ENCODE measurements at places on chromosomes 2 and 18.

DNA sequence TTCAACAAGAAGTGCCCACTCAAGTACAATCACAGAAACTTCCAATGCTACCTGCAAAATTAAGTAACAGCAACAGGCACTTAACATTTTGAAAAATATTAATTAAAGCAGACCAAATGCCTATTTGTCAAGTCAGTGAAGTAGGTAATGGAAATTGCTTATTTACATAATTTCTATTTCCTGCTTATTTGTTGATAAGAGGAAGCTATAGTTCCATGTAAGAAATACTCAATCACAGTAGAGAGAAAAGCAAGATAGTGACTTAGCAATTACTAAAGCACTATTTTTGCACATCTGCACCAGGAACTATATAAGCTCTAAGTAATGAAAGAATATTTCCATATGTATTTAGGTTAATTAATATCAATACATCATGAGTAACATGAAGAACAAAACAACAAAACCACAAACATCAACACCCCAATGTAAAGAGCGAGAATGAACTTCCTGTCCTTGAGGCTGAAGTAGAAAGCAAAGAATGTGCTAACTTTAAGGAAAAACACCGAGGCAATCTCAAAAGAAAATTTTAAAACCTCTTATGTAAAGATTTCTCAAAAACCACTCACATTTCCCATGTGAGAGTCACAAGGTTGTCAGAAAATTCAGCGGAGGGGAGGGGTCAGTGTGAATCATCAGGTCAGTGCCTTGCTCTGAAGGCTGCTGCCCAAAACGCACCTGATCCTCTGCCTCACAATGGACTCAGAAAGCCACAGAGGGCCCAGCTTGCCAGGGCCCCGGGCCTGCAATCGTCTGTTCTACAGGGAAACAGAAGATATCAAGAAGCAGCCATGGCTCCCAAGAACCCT, 12.5 kb downstream of the NPC1 start:
- no peak for DNase-seq

DNA sequence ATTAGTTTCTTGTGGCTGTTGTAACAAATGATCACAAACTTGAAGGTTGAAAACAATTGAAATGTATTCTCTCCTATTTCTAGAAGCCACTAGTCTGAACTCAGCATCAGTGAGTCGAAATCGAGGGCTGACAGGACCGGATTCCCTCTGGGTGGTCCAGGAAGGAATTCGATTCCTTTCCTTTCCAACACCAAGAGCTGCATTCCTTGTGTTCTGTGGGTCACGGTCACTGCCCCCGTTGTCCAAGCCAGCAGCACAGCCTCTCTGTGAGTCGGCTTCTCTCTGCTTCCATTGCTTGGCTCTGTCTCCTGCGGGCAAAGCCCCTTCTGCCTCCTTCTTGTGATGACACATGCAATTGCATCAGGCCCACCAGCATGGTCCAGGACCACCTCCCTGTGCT, 67.3 kb downstream of the SMIM21 start:
- no peak for DNase-seq

DNA sequence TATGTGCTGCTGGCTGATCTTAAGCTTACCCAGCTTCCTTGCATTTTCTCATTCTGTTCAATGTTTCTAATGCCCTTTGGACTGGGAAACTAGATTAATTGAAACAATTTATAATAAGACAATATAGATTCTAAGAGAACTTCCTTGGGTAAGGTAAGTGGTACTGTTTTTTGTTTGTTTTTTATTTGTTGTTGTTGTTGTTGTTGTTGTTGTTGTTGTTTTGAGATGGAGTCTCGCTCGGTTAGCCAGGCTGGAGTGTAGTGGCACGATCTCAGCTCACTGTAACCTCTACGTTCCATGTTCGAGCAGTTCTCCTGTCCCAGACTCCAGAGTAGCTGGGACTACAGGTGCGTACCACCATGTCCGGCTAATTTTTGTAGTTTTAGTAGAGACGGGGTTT, 49.1 kb downstream of the CAB39 start:
- no peak for DNase-seq

GRCh38 chr2:10845640-10846039, 33.1 kb upstream of the PDIA6 start:
- no peak for DNase-seq
